Natural killer cell (primary cell): ENCODE measurements at places on chromosomes 16 and 17.

DNA sequence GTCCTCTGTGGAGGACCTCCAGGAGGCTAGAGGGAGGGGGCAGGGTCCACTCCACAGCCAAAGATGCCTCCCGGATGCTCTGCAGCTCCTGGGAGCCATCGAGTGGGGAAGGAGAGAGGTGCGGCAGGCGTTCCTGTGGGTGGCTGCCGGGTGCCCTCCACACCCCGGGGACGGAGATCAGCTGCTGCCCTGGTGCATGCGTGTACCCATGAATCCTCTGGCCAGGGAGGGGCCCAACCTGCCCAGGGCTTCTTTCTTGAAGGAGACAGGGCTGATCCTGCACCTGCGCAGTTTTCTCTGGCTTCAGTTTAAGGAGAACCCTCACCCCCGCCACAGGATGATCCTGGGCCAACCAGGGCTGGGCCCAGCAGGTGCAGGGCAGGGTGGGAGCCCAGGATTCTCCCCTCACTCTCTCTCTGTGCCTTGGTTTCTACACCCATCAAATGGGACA, 33.5 kb upstream of the DOC2B start:
- DNase-seq, result no peak

DNA sequence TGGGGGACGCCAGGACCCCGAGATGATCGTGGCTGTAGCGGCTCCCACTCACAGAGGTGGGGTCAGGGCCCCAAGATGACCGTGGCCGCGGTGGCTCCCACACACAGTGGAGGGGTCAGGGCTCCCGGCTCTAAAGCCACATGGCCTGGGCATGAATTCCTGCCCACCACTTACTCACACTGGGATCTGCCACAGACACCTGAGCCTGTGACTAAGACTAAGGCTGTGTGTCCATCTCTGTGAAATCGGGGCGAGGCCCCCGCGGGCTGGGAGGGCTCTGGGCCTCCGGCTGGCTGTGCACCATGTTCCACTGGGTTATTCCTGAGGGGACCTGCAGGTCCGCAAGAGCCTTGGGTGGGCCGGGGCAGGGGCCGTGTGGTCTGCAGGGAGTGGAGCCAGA, 18.5 kb downstream of the ZFPM1 start:
- no peak for DNase-seq

DNA sequence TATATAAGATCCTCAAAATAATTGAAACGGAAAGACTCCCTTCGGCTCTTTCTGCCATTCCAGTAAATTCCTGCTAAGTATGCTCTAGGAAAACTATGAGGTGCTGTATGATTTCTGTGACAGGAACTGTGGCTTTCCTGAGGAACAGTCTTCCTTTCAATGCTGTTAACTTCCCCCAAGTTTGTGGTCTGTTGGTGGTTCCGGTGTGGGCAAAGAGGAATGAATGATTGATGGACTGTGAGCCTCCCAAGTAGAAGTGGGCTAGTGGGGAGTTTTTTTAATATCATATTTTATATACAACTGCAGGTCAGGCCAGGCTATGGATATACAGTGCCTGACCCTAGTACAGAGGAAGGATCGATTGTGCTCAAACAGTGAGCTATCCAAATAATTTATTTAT, 560.7 kb upstream of the RBFOX1 start:
- DNase-seq, result no peak

DNA sequence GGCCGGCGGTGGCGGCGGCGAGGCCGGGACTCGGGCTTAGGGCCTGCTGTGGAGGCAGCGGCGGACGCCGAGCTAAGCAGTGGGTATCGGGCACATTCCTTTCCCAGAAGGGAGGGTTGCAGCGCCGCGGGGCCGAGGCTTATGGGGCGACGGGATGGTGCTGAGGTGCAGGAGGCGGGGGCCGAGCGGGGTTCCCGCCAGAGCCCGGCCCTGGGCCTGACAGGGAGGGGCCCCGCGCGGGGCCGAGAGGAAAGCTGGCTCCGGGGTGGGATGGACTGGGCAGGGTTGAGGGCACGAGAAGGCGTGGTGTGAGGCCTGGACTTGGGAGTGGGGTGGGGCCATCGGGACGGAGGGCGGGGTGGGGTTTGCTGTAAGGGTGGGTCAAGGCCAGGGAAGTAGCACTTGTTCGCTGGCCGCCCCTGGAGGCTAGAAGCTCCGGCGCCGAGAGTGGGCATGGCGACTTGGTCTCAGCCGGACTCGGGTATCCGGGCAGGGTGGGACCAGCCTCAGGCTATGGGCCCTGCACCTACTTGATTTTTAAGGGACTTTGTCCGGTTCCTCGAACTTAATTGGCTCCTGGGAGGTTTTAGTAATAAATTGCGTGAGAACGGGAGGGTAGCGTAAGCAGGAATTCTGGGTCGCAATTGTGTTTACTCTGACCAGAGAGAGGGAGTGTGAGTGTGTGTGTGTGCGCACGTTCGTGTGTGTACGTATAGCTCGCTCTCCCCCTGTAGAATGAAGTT, 396 bp downstream of the NFE2L1 start:
- peak; percentile 73 for DNase-seq

GRCh38 chr17:72602517-72603419, 481.9 kb downstream of the SOX9 start:
- DNase-seq, result no peak

- DNase-seq, result peak; percentile 17
Measured at GRCh38 chr17:9644910-9645751, at the start of gene USP43. TSS of gene USP43 (plus strand) at chr17:9645517. CDS start at chr17:9645633, 116 bp downstream.

GRCh38 chr17:2060681-2061440, 6.0 kb downstream of the HIC1 start:
- DNase-seq, result no peak

- DNase-seq, result no peak
Measured at GRCh38 chr16:19722981-19723380, 4.9 kb downstream of the IQCK start.

- peak; percentile 22 for DNase-seq
Measured at GRCh38 chr17:77099997-77100396, 40.8 kb upstream of the SEC14L1 start.

GRCh38 chr17:81958633-81959342, 2.2 kb downstream of the NOTUM start:
- DNase-seq, result no peak

DNA sequence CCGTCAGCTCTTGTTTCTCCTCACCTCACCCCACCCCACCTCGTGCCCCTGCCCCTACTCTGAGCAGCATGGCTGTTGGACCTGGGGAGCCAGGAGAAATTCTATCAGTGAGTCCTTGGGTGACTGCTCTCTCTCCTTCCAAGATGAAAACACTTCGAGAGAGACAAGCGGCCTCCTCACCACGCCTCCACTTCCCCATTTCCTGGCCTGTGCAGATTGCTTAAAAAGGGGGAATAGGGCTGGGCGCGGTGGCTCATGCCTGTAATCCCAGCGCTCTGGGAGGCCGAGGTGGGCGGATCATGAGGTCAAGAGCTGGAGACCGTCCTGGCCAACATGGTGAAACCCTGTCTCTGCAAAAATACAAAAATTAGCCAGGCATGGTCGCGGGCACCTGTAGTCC, 9.5 kb downstream of the DLX4 start:
- no peak for DNase-seq

DNA sequence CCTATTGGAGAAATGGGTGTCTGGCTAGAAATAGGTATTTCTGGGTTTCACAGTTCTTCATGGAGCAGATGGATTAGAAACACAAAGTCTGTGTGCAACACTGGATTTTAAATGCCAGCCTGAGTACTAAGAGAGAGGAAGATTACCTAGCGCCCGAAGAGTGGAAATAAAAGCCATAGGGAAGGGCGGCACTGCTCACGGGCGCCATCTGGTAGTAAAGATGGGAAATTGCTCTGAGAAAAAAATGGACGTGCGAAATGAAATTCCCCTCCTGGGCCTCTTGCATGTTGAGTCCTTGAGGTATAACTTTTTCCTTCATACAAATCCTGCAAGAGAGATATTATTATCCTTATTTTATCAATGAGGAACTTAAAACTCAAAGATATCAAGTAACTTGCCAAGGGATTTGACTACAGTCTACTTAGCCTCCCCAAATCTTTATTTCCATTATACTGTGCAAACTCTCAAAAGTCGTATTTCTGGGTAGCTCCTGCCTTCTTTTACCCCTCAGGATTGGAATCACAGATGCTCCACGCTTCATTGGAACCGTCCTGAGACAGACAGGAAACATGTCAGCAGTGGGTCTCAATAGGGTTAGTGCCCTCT, 72.8 kb downstream of the MMD start:
- DNase-seq, result peak; percentile 71

DNA sequence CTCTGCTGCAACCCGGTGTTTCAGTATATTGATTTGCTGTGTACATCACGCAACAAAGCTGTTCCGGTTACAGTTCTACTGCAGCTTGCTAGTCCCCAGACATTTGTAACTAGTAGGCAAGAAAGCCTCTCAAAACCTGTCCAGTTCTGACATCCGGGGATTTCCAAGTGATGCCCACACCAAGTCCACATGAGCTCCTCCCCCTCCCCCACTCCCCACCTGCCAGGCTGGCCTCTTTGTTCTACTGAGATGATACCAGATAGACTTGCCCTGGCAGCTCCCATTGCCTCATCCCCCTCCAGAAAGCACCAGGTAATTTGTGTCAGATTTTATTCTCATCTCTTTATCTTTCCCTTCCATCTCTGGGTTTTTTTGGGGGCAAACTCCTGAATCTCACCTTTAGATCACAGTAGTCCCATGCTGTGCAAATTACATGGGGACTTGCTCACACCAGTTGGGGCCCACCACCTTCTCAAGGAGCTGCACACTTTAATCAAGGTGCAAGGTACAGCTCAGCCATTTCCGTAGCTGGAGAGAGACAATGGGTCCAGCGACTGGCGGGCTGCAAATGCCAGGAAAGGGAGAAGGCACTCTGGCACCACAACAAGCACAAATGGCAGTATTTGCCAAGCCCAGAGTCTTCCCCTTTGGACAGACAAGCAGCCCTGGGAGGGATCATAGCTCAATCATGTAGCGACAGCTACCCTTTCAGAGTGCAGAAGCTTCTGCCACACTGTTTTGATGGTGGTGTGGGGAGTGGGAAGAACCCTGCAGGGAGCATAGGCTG, 183.1 kb downstream of the CYLD start:
- no peak for DNase-seq

GRCh38 chr16:23384878-23385277, 68.1 kb downstream of the COG7 start:
- no peak for DNase-seq
